ENCODE measurements at places on chromosomes 3 and 15.

DNA sequence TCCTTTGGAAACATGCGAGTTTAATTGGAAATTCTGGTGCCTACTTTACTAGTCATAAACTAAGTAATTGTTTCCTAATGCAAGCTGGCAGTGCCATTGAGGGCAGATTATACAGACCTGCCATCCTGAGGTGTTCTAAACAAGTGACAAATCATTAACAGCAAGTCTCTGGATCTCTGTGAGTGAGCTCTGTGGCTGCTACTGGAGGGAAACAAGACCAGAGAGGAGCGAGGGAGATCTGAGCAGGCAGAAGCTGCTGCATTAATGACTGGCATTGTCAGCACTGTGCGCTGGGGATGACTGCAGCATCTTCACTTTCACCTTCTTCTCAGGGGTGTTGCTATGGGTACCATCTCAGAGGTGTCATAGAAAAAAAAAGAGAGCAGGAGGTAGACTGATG, 308.4 kb upstream of the DPH6 start:
- DNase-seq: no peak

GRCh38 chr15:41465822-41466421, 27.8 kb upstream of the ITPKA start:
- DNase-seq: no peak

DNA sequence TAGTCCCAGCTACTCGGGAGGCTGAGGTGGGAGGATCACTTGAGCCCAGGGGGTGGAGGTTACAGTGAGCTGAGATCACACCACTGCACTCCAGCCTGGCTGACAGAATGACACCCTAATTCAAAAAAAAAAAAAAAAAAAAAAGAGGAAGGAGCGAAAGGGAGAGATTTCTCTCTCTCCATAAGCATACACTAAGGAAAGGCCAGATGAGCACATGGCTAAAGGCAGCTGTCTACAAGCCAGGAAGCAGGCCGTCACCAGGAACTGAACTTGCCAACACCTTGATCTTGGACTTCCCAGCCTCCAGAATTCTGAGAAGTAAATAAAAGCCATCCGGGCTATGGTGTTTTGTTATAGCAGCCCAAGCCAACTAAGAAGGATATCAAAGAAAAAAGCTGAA, 7.5 kb downstream of the SRGAP3 start:
- no peak for DNase-seq

- no peak for DNase-seq
Observed at GRCh38 chr3:100002599-100003350, 111.5 kb downstream of the FILIP1L start.

GRCh38 chr3:123791898-123792297, 92.2 kb downstream of the MYLK start:
- no peak for DNase-seq

- no peak for DNase-seq
Observed at GRCh38 chr3:149998946-149999345, 28.3 kb upstream of the PFN2 start.

- DNase-seq: no peak
Observed at GRCh38 chr3:61912158-61912557, 350.8 kb downstream of the PTPRG start.

GRCh38 chr3:63015614-63016309, 140.5 kb upstream of the CADPS start:
- no peak for DNase-seq

DNA sequence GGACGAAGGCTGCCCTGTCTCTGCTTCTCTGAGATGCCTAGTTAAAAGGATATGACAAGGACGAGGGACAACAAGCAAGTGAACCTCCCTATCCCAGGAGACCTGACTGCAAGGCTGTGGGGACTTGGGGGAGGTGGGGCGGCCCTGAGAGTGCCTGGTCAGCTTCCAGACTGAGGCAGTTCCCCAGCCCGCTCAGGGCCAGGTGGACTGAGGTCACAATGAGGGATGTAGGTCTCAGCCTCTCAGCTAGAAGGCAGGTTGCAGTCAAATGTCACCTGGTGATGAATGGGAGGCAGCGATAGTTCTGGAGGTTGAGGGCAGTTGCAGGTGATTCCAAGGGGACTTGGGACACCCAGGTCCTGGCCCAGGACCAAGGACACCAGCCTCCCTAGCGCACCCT, 30.6 kb downstream of the TKT start:
- DNase-seq: no peak

DNA sequence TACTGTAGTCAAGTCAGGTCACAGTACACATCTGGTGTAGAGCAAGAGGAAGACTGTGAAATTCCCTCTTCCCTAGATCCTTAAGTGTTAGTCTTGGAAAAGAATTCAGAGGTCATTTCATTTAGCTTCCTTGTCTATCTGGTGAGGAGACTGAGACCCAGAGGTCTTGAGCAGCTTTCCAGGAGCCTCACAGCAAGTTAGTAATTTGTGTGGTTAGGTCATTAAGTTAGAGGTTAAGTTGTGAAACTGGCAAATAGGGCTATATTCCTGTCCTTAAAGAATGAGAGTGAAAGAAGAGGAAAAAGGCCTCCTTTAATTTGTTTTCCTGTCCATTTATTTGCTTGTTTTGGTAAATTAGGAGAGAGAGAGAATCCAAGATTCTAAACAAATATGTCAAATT, 9.0 kb downstream of the PODXL2 start:
- no peak for DNase-seq

GRCh38 chr3:188915127-188915526, 256.6 kb upstream of the TPRG1 start:
- no peak for DNase-seq

DNA sequence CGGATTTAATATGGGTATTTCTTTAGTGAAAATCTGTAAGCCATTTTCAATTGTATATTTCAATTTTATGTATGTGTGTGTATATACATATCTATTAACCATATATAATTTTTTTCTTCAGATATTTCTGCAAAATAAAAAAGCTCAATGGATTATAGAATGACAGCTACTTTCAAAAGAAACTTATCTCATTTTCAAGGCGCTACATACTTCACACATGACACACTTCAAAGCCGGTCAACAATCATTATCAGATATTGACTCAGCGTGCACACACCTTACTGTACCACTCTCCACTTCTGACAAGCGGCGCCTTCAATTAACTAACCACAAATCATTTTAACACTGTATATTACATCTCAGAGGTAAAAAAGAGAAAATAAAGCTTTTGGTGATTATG, 39.6 kb downstream of the ATP13A3 start:
- no peak for DNase-seq

DNA sequence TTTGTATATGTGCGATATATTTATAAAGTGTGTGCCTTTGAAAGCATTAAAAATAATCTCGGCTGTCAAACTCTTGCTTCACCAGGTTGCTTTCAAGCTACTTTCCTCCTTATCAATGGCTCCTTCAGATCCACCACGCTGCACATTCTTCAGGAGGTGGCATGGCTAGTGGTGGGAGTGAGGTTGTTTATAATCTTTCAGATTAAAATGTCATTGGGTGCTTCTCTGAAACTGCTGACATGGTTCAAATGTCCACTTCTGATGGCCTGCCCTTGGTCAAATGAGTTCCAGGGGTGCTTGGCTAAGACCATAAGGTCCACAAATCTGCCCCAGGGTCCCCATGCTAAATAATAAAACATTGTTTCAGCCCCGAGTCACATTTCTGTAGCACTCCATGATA, 36.7 kb downstream of the ARHGAP31 start:
- DNase-seq: no peak

DNA sequence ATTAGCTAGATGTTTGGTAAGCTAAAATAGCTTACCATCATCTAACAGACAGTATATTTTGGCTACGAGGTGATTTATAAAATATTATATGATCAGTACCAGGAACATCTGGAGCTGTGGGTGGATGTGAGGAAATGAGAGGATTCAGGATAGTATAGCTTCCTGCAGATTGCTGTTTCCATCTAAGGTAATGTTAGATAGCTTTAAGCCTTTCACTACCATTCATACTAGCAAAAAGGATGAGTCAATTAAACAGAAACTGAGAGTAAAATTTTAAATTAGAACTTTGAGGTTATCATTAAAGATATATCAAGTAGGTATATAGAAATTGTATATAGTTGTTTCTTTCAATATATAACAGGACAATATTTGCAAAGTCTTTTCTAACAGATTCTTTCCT, 8.0 kb downstream of the ZBTB20 start:
- DNase-seq: no peak

- no peak for DNase-seq
Observed at GRCh38 chr3:32843510-32844321, 25.9 kb downstream of the TRIM71 start.

- DNase-seq: no peak
Observed at GRCh38 chr15:77057072-77057471, 13.8 kb downstream of the TSPAN3 start.

GRCh38 chr3:149575213-149575960, 82.4 kb downstream of the WWTR1 start:
- no peak for DNase-seq

GRCh38 chr15:88812133-88812532, 8.9 kb downstream of the ACAN start:
- DNase-seq: no peak

- DNase-seq: no peak
Observed at GRCh38 chr3:192833177-192833890, 84.3 kb downstream of the MB21D2 start.

DNA sequence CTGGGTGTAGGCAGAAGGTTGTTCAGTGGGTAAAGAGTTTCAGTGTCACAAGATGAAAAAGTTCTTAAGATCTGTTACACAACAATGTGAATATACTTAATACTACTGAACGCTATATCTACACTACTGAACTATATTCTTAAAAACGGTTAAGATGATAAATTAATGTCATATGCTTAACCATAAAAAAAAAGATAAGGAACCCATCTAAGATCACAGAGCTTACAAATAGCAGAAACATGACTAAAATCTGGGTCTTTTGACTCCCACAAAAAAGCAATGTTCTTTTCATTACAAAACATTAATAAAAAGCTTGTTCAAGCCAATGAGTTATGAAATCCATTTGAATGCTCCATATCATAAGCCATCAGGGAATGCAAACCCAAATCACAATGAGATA, 34.4 kb downstream of the UBR1 start:
- no peak for DNase-seq

GRCh38 chr3:115341208-115341607, 194.1 kb upstream of the ZBTB20 start:
- no peak for DNase-seq

DNA sequence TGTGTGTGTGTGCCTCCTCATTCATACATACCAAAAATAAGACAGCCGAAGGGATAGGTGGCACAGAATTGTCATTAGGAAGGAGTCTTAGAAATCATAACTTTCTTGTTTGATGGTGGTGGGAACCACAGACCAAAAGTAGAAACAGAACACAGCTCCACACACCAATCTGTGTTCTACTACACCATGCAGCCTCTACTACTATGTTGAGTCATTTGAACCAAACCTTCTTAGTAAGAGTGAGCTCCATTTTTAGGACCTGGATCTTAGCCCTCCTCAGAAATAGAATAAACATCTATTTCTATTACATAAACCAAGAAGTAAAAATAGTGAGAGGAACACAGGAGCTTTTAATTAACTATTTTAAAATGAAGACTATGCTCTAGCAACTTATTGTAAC, 27.9 kb upstream of the PLCH1 start:
- no peak for DNase-seq

DNA sequence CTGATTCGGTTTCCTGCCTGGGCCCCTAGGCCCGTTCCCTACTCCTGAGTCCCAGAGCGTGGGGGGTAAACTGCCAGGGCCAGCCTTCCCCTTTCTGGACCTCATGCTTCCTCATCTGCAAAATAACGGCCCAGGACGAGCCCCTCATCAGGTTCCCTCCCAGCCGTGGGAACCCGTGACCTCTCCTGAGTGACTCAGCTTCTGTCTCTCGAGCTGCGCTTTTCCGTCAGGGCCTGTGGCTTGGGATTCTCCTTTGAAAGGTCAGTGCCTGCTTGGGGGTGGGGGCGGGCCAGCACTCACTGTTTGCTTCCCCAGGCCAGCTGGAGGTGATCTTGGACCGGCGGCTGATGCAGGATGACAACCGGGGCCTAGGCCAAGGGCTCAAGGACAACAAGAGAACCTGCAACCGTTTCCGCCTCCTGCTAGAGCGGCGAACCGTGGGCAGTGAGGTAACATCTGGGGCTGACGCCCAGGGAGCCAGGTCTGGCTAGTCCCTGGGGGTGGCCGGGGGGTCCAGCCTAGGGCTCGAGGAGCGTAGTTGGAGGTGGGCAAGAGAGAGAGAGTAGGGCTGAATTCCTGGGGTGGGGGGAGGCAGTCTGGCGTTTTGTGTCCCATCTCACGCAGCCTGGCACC, 12.8 kb downstream of the MAN2A2 start:
- no peak for DNase-seq

DNA sequence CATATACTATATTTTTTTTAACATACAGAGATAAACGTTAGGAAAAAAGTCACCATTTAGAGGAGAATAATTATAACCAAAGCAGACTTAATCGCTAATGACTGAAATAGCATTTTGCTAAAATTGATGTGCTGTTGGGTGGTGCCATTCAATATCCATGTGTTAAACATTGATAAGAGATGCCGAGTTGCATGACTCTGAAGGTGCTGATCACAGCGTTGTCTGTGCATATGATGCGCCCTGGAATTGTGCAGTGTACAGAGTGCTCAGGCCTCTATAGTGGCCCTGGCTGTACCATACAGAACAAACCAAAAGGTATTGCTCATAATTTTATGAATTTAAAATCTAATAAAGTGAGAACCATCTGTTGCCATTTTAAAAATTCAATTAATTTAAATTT, 168.3 kb downstream of the MEIS2 start:
- no peak for DNase-seq

GRCh38 chr3:46455231-46456115, 9.2 kb downstream of the LTF start:
- no peak for DNase-seq

DNA sequence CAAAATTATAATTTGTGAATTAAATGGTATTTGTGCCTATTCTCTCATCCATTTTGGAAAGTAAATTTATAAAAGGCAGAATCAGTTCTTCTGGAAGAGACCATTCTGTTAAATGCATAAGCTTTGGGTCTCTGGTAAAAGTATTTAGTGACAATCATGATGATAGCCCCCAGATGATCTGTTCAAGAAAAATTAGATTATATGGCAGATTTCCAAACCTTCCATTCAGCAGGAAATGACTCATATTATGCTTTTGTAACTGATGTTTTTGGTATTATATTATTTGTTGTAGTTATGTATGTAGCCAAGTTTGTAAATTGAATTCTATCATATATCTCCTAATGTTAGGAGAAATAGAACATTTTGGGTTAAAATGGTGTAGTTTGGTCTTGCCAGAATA, 340.8 kb upstream of the DPH6 start:
- DNase-seq: no peak

DNA sequence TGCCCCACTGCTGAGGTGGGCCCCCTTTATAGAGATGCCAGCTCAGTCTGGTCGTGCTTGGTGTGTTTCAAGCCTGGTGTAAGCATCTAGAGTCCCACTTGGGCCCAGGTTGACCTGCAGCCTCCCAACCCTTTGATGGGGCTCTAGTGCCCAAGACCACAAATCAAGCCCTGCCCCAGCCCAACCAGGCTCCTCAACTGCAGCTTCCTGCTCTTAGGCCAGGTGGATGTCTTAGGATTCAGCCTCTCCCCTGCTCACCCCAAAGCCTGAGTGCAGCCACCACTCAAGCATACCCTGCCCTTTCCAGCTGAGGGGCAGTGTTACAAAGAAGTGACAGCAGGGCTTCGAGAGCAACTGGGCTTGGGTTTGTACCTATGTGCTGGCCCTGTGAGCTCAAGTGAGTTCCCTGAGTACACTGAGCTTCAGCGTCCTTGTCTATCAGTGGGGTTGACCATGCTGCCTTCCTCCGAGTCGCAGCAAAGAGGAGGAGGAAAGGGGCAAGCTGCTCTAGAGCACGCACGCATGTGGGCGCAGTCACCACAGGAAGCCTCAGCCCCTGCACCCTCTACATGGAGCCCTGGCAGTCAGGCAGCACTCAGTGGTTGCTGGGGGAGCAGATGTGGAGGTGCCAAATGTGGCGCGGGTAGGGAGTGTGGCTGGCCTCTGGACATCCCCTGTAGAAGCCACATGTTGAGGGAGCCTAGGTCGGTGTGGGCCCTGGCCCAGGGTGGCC, 120.7 kb downstream of the EEFSEC start:
- no peak for DNase-seq
